AG09319 (cell line): ENCODE measurements at places on chromosomes 3 and 15.

DNA sequence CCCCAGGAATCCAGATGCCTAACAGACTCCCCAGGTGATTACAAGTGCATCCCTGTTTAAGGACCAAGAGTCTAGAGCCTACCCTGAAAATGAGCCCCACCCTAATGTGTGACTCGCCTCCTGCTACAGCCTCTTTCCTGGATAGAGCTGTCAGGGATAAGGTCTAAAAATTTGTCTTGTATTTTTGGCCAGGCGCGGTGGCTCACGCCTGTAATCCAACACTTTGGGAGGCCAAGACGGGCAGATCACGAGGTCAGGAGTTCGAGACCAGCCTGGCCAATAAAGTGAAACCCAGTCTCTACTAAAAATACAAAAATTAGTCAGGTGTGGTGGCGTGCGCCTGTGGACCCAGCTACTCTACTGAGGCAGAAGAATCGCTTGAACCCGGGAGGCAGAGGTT is 11.2 kb downstream of the TMC3 start:
- DNase-seq, result no peak

- DNase-seq, result no peak
Measured at GRCh38 chr3:17749705-17750293, 7.4 kb upstream of the TBC1D5 start.

- DNase-seq, result no peak
Measured at GRCh38 chr3:41357271-41357670, 158.0 kb downstream of the CTNNB1 start.

- DNase-seq, result no peak
Measured at GRCh38 chr15:78938658-78939488, 6.0 kb downstream of the CTSH start.

GRCh38 chr3:184761976-184762375 is 50.0 kb upstream of the VPS8 start:
- no peak for DNase-seq

GRCh38 chr3:27978440-27978839 is 256.3 kb upstream of the EOMES start:
- no peak for DNase-seq

- no peak for DNase-seq
Measured at GRCh38 chr3:18428991-18429745, 4.0 kb upstream of the SATB1 start.

DNA sequence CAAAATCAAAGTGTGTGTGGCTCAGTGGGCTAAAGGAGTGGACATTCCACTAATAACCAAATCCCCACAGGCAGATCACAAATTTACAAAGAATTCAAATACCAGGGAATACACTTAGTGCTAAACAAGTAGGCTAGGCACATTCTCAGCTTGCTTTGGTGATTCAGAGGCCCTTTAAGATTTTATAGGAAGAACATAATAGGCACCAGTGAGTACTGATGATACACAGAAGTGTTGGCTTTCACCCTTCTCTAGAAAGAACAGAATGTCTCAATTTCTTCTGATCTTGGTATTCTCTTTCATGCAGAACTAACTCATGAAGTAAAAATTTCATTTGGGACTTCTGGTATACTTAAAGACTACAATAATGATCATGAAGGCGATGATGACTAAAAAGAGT is 55.0 kb downstream of the POLR2M start:
- DNase-seq, result no peak

- DNase-seq, result peak; percentile 72
Measured at GRCh38 chr3:14451844-14452739, 49.7 kb downstream of the SLC6A6 start.

GRCh38 chr15:80155001-80155377 is 2.2 kb downstream of the FAH start:
- no peak for DNase-seq

DNA sequence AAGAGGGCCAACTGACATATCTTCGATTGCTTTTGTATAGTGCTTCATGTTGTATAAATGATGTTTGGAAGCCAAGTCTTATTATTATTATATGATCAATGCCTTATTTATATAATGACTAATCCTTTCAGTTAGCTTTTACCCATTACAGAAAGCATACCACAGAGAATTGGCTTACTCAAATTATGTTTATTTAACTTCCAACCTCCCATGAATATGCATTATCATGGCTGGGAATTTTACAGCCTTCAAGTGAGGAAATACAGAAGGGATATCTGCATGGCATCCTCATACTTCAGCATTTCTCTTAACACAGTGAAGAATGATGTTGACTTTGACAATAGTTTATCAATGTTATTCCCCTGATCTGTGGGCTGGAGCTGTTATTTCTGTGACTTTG is 225.9 kb upstream of the GAP43 start:
- no peak for DNase-seq
